Inflammatory macrophage treated with lipopolysaccharide for 4 hours (primary cell): ENCODE measurements at places on chromosomes 2 and 18.

- DNase-seq: no peak
These were observed 25.8 kb upstream of the ZNF397 start for GRCh38 chr18:35215026-35215425.

DNA sequence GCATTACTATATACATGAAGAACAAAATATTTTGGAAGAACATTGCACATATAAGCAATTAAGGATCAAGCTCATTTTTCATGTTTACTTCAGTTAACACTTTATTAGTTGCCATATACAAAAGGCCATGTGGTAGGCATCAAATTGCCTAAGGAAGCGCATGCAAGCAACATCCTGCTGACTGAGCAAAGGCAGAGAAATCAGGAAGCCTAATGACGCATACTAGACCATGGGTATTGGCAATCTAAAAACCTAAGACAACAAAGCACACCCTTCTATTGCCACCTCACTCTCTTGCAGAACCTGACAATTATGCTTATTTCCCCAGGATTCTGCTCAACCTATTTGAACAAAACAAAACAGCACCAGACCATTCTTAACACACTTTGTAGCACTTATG, 171.9 kb downstream of the STK39 start:
- DNase-seq: no peak

GRCh38 chr2:217086718-217087117, 226.9 kb upstream of the TNP1 start:
- no peak for DNase-seq

DNA sequence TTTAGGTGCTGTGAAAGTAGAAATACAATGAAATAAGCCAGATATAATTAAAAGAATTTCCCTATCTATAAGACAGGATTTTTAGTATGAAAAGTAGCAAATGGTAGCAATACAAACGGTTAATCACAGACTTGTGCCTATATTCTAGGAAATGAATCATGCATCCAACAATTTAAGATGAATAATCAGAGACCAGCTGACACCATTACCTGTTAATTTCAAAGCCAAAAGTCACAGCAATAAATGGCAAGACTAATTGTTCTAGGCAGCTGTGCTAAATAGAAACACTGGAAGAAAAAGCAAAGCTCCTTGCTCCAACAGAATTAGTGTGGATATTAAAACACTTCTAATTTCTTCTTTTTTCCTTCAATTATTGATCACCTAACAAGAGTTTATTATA, 35.1 kb upstream of the MPP4 start:
- DNase-seq: no peak

DNA sequence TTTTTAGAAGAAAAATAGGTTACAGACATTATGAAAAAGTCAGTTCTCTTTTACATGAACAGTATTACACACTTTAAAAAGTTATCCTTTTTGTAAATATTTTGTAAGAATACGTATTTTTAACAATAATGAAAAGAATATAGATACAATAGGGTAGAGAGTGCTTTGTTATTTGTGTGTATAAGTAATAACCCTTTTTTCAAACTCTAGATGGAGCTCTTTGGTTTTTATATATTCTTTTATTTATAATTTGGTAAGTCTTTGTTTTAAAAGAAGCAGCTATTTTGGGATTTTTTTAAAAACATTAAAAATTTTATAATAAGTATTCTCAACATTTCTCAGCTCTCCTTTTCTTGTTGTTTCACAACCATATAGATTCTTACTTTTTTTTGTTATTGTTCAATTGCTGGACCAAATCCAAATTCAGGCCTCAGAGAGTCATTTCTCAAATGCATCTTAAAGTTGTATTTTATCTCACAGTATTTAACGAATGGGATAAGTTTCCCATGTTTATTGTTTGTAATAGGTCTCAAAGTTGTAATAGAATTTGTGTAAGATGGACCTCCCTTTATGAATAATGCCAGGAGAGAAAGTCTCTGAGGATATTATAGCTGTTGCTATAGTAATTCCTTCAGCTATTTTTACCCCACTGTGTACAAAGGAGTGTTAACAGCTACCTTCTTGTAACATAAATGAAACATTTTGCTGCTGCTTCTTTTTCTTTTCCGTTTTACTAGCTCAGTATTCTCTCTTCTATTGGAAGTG, 46.4 kb downstream of the ACYP2 start:
- DNase-seq: no peak

DNA sequence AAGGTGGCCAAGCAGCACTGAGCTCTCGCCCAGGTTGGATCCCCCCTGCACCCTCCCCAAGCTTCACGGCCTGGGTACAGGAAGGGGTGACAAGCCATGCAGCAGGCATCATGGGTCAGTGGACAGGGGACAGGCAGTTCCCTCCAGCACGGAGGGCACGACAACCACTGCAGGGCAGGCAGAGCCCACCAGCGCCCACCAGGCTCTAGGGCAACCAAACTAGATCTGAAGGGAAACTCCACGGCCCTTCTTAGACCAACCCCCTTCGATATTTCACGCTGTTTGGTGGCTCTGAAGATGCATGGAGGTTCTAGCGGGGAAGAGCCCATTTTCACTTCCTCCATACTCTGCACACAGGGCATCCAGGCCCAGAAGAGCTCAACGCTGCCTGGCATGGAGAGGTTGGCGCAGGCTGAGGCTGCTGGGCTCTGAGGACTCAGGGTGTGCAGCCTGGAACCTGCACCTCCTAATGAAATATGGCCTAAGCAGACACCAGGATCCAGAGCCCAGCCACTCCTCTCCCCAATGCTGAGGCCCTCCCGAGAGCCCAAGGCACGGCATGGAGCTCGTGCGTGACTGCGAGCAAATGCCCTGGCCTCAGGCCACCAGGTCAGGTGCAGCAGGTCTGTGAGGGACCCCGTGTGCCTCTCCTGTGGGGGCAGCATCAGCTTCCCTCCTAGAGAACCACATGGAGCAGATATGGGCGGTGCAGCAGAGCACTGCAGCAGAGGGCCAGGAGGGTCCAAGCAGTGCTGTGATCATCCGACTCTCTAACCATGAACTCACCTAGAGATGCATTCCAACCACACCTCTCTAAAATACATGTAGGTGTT, 8.7 kb upstream of the MTERF4 start:
- DNase-seq: no peak

- DNase-seq: no peak
These were observed 616.1 kb downstream of the IRS1 start for GRCh38 chr2:226183550-226183949.

DNA sequence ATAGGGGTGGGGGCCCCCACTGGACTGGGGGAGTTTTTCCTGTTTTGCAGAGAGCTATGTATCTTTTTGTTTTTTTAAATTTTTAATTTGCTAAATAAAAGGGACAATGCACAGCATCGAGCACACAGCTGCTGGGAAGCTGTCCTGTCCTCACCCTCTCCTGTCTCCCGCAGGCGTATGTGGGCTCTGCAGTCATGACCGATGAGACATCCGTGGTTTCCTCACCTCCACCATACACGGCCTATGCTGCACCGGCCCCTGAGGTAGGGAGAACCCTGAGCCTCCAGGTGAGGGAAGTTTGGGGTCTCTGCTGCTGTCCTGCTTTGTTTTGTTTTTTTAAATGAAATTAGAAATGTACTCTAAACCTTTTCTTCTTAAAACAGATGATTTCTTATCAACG, 27.6 kb downstream of the PLEKHB2 start:
- no peak for DNase-seq

GRCh38 chr2:129117434-129117833, 798.8 kb upstream of the HS6ST1 start:
- no peak for DNase-seq

DNA sequence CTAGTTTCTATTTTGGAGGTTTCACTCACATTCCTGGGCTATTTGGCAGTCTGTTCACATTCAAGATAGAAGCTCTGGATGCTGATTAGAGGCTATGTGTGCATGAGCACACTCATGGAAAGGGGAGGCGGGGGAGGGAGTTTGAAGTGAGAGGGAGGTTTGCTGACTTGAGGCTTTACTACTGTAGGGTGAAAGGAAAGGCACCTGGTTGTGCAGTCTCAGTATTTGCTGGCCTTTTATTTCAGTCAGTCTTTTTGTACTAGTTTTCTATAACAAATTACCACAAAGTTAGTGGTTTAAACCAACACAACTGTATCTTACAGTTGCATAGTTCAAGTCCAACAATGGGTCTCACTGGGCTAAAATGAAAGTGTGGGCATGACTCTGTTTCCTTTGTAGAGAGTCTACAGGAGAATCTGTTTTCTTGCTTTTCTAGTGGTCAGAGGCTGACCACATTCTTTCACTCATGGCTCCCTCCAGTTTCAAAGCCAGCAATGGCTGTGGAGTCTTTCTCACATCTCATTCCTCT, 47.7 kb upstream of the NR4A2 start:
- no peak for DNase-seq

DNA sequence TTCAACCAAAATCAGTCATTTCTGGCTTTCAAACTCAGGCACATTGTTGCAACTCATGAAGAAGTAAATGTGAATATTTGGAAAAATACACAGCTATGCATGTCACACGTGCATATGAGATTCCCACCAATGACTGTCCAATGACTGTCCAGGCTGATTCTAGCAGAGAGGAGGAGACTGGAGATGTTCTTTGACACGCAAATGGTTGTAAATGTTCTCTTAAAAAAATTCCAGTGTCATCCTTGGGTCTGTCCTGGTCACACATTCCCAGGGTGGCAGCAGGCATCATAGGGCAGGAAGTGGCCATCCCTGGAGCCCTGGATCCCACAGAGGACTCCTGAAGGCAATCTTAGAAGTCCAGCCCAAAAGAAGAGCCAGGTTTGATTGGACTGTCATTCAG, 40.9 kb downstream of the TWIST2 start:
- no peak for DNase-seq

GRCh38 chr2:105537920-105538319, 139.1 kb upstream of the FHL2 start:
- no peak for DNase-seq

DNA sequence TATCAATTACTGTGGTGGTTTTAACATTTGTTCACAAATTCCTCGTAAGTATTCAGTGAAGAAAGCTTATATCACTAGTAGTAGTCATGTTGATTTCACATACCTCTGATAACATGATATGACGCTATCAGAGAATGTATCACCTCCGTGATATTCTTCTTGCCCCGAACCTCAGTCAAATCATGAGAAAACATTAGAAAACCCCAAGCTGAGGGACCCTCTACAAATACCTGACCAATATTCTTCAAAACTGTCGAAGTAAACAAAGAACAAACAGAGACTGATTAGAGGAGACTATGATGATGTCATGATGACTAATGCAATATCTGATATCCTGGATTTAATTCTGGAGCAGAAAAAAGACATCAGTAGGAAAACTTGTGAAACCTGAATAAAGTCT, 85.6 kb upstream of the SPOPL start:
- no peak for DNase-seq

DNA sequence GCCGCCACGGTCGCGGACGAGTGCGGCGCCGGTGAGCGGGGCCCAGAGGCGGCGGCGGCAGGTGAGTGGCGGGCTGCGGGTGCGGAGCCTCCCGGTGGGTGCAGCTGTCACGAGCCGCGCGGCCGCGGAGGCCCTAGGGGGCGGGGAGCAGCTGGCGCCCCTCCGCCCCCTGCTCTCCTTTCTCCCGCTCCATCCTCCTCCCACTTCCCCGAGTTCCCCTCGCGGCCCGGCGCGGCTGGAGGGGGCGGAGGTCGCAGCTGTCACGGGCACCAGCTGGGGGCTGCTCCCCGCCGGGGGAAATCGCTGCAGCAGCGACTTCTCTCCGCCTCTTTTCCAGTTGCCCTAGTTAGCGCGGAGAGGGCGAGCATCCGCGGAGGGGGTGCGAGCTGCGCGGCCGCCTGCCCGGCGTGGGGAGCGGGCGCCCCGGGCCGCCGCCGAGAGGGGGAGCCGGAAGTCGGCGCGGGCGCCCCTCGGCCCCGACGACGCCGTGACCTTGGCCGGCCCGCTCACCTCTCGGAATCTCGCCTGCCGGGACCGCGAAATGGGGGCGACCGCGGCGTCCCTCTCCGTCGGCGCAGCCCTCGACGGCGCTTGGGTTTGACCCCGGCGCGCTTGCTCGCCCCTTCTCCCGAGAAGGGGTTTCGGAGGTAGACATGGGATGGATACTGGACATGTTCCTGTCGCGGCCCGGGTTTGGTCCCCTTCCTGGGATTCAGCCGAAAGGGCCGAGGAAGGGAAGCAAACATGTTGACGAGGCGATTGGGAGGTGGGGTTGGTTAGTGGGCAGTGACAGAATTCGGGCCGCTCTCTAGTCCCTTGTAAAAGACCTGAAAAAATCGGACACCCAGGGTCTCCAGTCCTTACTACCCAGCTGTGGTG, 727 bp downstream of the NCOA1 start:
- peak; percentile 42 for DNase-seq

GRCh38 chr2:226079196-226079595, 679.7 kb downstream of the NYAP2 start:
- no peak for DNase-seq

DNA sequence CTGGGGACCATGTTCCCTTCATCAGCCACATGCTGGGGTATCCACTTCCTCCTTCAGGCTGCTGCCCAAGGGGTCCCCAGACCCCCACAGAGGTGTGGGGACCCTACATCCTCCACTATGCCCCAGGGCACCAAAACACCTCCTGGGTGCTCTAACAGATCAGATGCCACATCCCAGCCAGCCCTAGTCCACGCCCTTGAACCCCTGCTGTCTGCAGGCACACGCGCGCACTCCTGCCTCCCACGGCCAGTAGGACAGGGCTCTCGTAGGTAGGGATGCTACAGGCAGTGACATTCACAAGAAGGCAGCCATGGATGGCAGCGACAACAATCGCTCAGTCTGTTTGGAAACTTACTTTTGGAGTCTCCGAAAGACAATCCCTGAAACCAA, 3.0 kb upstream of the GPC1 start:
- DNase-seq: no peak

- peak; percentile 91 for DNase-seq
These were observed 4.7 kb upstream of the ZNF516 start for GRCh38 chr18:76499637-76500340.

DNA sequence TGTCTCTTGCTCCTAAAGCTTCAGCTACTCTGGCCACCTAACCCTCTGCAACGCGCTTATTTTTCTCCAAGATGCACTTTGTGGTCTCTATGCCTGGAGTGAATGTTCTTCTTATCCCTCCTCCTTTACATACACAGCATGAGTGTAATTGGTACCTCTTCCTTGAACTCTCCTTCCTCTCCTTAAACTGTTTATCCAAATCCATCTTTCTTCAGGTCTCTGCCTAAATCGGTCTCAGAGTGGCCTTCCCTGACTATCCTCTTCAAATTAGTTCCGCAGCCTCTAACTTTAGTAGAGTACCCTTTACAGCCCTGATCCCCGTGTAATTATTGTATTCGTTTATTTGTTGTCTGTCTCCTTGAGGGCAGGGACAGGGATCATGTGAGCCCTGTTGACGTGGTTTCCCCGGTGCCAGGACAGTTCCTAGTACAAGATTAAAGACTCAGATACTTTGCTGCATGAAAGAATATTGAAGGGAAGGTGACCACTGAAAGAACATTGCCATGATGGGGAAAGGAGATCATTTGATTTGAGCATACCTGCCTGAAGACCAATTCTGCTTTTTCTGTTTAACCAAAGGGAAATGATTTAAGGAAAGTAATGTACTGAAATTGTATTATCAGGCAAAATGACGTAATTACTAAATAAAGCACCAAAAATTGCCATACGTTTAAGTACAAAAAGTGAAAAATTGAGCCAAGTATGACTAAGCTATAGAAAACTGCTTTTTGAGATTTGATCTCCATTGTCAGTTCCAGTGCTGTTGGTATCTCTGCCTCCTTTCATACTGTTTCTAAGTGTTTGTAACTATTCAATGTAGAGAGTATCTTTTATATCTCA, 1.2 kb downstream of the CNOT9 start:
- peak; percentile 48 for DNase-seq

GRCh38 chr18:321865-322467, 54.1 kb upstream of the THOC1 start:
- peak; percentile 63 for DNase-seq

- DNase-seq: no peak
These were observed 23.7 kb downstream of the CRACDL start for GRCh38 chr2:98912221-98912851.
